ENCODE measurements at places on chromosomes 4 and X.

DNA sequence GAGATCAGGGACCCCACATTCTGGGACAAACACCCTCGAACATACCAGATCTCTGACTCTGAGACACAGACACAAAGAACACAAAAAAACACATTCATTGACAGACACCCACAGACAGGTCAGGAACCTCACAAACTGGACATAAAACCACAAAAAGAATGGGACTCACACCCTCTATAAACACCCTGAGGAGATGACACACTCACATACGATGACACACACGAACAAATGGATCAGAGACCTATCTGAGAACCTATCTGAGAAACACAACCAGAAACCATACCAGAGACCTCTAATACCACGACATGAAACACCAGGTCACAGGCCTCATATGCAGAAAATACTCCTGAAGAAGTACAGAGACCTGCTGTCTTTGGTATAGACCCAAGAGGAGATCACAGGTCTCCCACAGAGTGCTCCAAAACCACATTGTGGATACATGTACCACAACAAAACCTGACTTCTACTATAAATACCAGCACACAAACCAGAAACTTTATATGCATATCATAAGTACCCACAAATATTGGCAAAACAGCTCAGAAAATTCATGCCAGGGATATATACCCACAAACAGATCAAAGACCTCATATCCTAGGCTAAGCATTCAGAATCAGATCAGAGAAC is 19.5 kb downstream of the SUV39H1 start:
- no peak for DNase-seq

DNA sequence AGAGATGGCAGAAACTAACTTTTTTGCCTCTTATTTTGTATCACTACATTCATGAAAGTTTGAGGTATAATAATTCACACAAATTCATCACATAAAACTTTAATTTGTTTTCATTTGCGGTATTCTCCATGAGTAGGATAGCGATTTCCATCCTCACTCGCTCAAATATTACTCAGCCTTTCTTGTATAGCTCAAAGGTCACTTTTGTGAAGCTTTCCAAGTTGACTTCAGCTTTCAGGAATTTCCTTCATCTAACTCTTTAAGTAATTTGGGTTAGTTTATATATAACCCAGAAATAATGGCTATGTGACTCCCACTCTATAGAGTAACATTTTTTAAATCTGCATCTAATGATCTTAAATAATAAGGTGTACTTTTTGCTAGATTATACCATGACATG is 314.4 kb downstream of the IL1RAPL1 start:
- DNase-seq, result peak; percentile 3

DNA sequence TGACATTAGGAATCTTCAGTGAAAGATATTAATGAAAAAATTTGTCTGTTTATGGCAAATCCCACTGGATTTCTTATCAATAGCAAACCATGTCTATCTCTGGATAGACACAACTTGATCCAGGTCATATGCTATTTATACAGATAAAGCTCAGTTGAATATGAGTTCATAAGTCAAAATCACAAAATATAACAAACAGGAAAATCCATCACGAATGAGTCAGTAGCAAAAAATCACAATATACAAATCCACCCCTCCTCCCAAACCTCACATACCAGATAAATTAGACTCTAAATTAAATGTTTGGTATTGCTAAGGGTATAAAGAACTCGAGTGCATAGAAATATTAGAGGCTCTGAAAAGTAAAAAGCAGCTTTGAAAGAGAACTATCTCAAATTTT is 420.5 kb downstream of the TLL1 start:
- DNase-seq, result no peak

DNA sequence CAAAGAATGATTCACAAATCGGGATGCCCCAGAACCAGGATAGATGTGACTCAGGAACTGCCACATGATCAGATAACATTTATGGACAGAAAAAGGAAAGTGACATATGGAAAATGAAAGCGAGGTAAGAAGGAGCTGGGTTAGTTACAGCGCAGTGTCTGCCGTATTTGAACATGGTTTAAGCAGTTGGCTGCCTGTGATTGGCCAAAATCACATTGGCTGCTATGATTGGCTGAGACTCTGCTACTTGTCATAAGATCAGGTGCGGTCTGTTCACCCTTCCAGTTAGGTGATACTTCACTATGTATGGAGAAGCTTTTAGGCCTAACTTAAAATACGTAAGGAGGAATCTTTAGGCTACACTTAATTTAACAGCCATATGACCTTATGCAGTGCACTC is 322.7 kb upstream of the HAND2 start:
- DNase-seq, result no peak

DNA sequence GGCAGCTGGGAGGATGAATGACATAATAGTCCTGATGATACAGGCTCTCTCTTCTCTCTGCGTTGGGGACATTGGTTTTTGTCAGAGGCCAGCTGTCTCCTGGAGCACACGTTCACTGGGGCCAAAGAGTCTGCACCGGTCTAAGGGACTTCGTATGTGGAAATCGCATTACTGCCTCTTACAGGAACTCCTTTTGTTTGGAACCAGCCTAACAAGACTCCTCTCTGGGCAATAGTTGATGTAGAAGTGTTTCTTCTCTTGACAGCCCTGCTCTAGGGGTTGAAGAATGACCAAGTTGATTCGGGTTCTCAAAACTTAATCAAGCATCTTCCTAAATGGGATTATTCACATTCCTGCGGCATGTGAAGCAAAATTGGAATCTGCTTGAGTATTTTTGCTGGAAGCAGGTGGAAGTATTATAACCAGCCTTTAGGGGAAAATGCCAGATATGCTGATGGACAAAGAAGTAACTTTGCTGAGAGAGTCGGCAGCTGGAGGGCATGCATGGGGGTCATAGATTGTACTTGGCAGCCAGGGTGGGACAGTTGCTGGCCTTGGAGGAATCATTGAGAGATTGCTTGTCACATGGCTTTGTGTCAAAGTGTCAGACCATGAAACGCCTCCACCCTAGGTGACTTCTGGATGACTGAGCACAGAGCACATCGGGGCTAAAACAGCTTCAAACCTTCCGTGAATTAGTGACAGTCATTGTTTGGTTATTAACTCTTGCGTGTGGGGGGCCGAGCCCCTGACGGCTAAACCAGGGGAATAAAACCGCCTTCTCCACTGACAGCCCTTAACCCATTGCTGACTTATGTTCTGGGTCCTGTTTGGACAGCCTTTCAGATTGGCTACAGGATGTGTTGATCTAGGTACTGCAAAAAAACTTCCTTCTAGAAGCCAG is 34.4 kb upstream of the SLC34A2 start:
- no peak for DNase-seq

- DNase-seq, result no peak
These were observed 68.5 kb downstream of the EFNB1 start for GRCh38 chrX:68897118-68897945.

- no peak for DNase-seq
These were observed 415.8 kb upstream of the GRID2 start for GRCh38 chr4:91887926-91888325.

DNA sequence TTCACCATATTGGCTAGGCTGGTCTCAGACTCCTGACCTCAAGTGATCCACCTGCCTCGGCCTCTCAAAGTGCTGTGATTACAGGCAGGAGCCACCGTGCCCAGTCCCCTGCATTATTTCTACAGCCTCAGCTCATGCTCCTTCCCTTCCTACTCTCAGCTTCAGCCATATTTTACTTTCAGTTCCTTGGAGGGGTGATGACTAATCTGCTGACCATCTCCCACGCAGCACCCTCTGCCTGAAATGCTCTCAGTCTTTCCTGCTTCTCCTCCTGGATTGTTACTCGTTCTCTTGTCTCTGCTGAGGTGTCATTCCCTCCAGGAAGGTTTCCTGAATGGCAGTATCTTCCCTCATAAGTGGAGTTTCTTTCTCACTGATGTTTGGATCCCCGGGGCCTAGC is 63.3 kb downstream of the MOSPD2 start:
- DNase-seq, result peak; percentile 79

DNA sequence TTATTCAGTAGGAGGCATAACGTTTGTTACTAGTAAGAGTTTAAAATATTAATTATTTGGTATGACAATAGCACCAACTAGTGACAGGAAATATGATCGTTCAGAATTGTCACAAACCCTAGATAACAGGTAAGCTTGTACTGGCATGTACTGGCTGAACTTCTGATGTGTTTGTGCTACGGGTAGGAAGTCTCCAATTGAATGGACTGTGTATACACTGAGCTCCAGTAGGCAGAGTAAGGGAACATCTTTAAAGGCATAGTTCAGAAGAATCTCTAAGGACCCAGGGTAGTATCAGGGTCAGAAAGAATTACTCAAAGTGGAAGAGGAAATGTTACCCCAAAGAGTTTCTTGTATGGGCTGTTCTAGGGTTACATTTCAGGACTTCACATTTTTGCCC is 230.4 kb downstream of the EDA2R start:
- no peak for DNase-seq

DNA sequence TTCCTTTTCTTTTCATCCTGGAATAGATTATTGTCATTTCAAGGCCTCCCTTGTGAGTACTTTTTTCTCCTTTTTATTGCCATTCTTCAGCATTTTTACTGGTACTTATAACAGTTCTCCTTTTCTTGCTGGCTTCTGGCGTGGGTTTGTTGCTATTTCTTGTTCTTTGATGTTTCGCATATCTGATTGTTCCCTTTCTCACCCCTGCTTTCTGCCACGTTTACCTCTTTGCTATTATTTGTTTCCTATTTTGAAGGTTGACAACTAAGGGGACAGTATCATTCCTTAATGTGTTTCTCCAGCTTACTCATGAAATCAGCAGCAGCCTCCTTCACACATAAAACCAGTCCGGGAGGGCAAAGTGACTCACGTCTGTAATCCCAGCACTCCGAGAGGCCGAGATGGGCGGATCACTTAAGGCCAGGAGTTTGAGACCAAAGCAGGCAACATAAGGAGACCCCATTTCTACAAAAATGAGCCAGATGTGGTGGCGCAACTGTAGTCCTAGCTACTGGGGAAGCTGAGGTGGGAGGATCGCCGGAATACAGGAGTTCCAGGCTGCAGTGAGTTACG is 72.6 kb downstream of the DMD start:
- DNase-seq, result peak; percentile 10

- DNase-seq, result no peak
These were observed 60.8 kb downstream of the MTMR1 start for GRCh38 chrX:150753968-150754367.

- DNase-seq, result no peak
These were observed 93.9 kb downstream of the QDPR start for GRCh38 chr4:17418010-17418409.

DNA sequence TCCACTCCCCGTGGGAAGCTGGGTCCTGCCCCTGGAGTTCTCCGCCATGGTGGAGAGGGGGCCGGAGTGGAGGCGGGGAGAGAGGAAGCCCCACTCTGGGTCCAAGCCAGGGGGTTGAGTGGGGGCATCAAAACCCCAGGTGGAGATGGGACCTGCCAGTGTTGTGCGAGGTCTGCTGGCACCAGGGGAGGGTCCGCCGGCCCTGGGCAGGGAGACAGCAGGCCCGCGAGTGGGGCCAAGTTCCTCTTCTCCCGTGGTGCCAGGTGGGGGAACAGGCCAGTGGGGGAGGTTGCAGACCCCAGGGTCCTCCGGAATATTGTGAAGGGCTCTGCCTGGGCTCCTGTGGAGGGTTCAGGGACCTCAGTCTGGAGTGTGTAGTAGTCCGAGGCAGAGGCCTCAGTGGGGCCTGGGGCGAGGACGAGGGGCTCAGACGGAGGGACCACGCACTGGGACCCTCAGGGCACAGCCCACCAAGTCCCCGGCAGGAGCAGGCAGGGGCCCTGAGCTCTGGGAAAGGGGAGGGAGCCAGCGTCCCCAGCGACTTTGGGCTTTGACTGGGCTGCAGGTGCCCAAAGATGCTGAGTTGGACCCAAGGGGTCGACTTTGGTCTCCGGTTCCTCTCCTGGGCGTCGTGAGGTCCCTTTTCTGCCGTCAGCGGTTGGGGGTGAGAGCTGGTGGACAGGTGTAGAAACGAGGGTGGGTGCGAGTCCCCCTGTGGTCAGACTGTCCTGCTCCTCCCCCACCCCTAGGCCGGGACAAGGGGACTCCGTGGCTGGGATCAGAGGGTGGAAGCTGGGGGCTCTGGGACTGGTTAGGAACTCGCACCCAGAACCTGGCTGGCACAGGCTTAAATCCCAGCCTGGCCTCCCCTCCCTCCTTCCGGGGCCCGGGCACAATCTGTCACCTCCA is 43.8 kb upstream of the NKX1-1 start:
- no peak for DNase-seq

GRCh38 chrX:110212299-110212698 is 105.6 kb downstream of the AMMECR1 start:
- DNase-seq, result peak; percentile 24

DNA sequence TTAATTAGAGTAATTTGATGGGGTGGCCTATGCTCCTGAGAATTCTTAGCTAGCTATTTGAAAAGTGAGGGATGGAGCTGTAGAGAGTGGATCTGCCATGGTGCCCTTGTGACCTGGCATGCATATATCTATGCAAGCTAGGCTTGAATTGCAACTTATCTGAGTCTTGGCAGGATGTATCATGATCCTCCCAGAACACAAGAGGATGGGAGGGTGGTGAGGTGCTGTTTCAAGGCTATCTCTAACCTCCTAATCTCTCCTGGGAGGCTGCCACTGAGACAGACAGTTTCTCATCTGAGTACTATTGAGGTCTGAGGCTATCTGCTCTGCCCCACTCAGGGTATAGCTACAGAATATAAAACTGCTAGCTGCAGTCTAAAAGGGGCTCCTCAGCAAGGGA is 56.6 kb downstream of the BRCC3 start:
- no peak for DNase-seq

All from mesenchymal stem cell (in vitro differentiated cells and primary cell).